Eye (tissue), 1 donor: ENCODE measurements at places on chromosomes 11 and 22.

DNA sequence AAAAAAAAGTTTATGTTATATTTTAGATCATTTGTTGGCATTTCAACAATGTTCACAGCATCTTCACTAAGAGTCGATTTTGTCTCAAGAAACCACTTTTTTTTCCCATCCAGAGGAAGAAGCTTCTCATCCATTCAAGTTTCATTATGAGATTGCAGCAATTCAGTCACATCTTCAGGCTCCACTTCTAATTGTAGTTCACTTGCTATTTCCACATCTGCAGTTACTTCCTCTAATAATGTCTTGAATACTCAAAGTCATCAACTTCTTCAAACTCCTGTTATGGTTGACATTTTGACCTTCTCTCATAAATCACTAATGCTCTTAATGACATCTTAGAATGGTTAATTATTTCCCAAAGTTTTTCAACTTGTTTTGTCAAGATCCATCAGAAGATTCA, 61.3 kb upstream of the CHORDC1 start:
- no peak for DNase-seq

GRCh38 chr11:115939731-115940421, 435.7 kb upstream of the CADM1 start:
- no peak for DNase-seq

- DNase-seq: no peak
Observed at GRCh38 chr22:45000330-45000729, 9.5 kb downstream of the PHF21B start.

- DNase-seq: no peak
Observed at GRCh38 chr11:44581246-44581645, 15.8 kb downstream of the CD82 start.

- DNase-seq: no peak
Observed at GRCh38 chr11:86186386-86186785, 58.2 kb upstream of the EED start.

DNA sequence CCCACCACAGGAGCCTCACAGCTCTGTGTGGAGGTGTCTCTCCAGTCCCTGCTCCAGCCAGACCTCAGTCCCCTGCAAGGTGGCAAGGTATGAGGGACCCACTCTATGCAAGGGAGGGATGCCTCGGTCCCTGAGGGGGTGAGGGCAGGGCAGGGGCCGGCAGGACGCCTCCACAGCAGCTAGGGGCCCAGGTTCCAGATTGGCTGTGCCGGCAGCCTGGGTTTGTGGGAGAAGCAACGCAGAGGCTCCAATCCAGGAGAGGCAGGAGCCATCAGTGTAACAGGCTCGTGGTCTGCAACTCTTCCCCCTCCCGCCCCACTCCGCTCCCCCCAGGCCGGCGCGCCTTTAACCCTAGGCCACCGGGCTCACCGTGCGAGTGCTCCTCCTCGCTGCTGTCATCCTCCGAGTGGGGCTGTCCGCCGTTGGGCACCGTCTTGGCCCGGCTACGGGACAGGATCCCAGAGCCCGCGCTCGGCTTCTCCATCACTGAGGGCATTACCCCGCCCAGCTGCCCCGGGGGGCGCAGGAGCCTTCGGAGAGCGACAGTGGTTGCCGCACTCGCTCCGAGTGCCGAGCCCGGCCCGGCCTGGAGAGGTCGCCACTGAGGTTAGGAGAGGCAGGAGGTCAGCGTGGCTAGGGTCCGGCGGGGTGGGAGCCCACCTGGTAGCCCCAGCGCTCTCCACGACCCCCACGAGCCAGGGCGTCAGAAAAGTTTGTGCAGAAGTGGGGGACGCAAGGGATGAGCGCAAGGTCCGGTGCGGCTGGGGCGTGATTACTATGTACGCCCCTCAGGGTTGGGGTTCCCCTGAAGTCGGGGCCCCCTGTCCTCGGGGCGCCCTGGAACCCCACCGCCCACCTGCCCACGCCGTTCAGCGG, 765 bp downstream of the RCOR2 start:
- peak; percentile 86 for DNase-seq

DNA sequence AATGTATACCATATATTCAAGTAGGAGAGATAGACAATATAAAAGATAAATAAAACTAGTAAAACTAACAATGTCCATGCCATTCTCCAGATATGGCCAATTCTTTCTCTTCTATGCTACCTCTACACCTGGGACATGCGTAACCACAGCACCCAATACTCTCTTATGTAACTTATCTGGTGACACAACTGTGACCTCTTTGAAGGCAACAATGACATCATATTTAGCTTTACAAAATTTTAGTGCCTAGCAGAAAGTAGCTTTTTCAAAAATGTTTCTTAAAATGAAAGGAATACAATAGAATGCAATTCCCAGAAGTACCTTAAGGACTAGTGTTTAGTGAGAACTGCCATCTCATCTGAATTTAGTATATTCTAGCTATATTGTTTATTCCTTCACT, 36.8 kb downstream of the CDON start:
- DNase-seq: no peak

GRCh38 chr11:109818290-109818689, 274.9 kb upstream of the ZC3H12C start:
- DNase-seq: no peak

DNA sequence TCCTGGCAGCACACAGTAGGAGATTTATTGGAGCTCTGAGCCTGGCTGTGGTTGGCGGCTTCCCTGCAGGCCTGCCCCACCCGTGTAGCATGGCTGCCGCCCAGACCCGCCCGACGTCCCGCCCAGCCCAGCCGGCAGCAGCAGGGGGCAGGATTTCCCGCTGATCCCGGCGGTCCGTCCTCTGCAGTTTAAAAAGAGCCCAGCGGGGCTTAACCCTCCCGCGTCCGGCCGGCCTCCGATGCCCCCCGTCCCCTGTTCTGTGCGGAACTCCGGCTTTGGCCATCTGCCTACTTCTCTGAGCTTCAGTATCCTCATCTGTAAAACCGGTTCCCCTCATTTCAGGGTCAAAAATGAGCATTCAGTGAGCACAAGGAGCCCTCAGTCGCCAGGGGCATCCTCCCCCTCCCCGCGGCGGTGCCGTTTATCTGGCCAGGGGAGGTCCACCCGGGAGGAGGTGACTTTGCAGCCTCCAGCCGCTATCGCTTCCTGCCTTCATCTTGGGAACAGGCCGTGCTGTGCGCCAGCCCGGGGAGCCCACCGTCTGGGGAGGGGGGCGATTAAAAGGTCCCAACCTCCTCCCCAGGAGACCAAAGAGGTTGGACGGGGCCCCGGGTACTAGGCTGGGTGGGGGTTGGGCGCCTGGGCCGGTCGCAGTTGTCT, at the start of gene GAS2L1:
GAS2L1 (plus strand) TSS at position 476 of the 660 bp plus-strand sequence. CDS start 1,456 bp downstream, outside the sequence.
- peak; percentile 87 for DNase-seq

- DNase-seq: no peak
Observed at GRCh38 chr22:32584650-32585049, 110.0 kb downstream of the FBXO7 start.

GRCh38 chr11:11971906-11972547, 36.4 kb downstream of the DKK3 start:
- DNase-seq: peak; percentile 85

- no peak for DNase-seq
Observed at GRCh38 chr22:49015993-49016908, 811.4 kb downstream of the BRD1 start.

DNA sequence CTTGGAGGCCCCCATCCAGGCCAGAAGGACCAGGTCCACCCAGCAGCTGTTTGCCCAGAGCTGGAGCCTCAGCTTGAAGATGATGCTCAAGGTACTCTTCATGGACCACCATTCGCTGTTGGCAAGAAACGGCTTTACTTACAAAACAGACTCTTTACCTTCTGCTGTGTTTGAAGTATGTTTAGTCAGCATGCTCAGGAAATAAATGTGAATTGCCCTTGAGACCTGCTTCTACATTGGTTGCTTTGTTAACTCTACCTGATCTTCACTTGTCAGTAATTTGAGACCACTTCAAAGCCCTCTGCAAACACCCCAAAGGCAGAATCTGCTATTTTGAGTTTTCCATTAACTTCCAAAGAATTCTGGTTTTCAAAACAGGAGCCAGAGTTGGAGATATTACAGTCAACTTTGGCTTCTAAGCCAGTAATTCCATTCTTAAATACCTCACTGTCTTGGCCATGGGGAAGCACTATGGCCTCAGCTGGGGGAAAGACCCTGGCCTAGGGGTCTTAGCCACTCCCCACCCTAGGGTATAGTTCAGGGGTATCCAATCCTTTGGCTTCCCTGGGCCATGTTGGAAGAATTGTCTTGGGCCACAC, 2.7 kb downstream of the UQCR10 start:
- no peak for DNase-seq

DNA sequence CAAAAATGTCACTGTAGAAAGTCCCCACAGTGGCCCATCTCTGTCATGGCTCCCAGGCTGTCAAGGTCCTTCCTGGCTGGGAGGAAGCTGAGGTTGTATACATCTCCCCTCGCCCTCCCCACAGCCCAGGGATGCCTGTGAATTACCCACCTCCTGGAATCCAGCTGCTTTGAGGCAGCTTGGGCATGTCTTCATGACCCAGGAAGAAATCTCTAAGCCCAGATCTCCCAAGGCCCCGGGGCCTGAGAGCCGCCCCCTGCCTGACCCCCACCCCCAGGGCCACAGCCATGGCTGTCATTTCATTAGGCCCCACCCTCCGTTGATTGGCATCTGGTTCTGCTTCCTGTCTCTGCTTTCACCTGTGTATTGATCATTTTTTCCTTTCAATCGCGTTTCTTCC, 207.5 kb downstream of the TBC1D22A start:
- DNase-seq: no peak

DNA sequence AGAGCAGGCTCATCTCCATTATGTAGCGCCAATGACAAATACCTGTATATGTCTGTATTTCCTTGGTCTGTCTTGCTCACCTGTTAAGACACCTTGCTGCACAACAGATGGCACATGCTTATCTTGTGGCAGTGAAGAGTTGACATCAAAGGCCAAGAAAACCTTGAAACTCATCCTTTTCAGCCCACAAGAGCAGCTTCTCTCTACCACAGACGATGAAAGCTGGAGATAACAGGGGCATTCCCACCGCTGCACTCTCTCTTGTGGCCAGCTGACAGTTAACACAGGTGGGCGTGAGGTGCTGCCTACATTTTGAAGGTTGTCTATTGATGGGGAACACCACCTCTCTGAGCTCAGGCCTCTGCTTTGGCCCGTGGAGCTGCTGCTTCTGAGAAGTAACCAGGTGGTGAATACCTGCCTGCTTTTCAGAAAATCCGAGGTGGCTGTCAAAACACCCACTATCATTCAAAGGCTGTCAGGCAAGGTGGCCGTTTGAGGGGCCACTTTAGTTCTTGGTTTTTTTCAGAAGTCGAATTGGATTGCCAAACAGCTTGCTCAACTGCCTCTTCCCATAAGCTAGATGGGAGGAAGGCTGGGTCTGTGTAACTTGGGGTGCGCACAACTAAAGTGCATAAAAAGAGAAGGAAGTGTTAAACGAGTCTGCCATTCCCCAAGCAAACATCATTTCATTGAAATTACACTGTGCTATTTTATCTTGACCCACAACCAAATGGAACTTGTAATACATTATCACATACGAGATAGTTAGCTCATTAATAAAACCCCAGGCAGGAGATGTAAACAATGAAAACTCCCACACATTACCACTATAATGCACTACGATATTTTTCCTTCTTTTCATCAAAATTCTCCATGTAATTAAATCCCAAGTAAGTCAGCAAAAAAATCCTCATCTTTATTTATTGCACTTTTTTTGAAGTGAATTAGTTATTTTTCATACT, 87.1 kb upstream of the RAG2 start:
- DNase-seq: no peak

- DNase-seq: no peak
Observed at GRCh38 chr11:535210-535518, 212 bp downstream of the HRAS start.

GRCh38 chr11:118917481-118918127, 8.1 kb downstream of the BCL9L start:
- no peak for DNase-seq

DNA sequence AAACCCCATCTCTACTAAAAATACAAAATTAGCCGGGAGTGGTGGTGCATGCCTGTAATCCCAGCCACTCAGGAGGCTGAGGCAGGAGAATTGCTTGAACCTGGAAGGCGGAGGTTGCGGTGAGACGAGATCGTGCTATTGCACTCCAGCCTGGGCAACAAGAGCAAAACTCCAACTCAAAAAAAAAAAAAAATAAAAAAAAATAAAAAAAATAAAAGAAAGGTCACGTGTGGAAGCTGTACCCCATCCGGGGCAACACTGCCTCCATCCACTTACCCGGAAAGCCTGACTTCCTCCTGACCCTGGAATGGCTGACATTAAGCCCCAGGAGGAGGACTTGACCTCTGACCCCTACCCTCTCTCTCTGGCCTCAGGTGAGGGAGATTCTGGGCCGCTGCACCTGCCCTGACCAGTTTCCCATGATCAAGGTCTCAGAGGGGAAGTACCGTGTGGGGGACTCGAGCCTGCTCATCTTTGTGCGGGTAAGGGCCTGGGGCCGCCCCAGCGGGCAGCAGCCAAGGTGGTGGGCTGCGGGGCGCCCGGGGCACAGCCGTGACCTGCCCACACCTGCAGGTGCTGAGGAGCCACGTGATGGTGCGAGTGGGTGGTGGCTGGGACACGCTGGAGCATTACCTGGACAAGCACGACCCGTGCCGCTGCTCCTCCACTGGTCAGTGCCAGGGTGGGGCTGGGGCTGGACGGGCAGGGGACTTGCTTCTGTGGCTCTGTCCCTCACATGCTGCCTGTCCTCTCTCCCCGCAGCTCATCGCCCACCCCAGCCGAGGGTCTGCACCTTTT, 3.8 kb downstream of the GAS2L1 start:
- DNase-seq: no peak

- no peak for DNase-seq
Observed at GRCh38 chr11:75147191-75147874, 3.6 kb upstream of the SLCO2B1 start.

DNA sequence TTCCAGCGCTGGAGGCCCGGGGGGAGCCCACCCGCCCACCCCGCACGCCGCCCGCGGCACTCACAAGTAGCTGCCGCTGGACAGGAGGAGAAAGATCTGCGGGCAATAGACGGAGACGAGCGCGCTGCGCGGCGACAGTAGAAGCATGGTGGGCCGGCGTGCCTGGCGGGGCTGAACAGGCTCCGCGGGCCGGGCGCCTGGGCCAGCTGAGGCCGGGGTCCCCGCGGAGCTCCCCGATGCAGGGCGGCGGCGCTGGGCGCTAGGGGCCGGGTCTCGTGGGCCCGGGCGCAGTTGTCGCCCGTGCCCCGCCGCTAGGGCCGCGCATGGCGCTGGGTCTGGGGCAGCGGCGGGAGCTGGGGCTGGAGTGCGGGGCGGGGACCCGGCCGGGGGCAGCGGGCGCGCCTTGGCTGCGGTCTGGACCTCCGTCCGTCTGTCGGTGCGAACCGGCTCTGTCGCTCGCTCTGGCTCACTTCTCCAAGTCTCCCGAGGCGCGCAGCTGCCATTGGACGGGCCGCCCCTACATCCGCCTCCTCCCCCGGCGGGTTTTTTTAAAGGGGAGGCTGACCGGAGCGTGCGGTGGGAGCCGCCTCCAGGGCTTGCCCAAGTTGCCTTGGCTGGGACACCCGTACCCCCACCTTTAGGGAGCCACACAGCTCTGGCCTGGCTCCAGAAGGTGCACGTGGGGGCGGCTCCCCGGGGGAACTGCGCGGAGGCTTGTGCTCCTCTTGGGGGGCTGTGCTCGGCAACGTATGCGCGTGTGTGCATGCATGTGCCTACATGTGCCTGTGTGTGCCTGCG, 4.7 kb downstream of the WNT7B start:
- peak; percentile 47 for DNase-seq
